ENCODE measurements at places on chromosomes 13 and 19.

GRCh38 chr19:55231391-55232285 is 3.1 kb upstream of the TMEM86B start:
- DNase-seq = no peak

DNA sequence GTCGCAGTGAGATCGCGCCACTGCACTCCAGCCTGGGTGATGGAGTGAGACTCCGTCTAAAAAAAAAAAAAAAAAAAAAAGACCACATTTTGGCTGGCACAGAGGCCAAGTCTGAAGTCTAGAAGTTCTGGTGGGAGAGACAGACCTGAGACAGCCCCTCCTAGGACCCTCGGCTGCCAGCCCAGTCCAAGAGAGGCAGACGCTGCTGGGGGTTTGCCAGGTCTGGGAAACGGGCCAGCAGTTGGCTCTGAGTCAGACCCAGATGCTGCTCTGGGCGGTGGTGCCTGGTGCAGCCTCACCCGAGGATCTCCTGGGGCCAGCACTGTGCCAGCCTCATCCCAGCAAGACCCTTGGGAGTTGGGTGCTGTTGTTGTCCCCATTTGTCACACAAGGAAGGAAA is 5.8 kb downstream of the FCHO1 start:
- DNase-seq = peak; percentile 57

GRCh38 chr19:47187797-47188196 is 43.2 kb downstream of the BBC3 start:
- no peak for DNase-seq

GRCh38 chr13:26965952-26966700 is 205.5 kb downstream of the USP12 start:
- DNase-seq = no peak

DNA sequence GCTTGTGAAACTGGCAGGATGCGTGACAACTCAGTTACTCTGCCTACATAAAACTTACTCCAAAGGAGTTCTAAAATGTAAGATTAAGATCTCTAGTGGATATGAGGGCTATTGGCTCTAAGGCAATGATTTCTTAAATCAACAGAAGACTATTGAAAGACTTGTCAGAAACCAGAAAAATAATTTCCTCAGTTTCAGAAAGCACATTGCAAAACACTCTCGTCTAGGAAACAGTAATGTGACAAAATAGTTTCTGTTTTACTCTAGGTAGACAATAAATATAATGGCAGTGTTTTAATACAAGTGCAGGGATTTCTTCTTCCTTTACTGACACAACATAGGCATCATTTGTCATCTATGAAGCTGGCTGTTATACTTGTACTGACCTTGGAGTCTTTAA is 230.1 kb downstream of the KCTD12 start:
- DNase-seq = no peak

DNA sequence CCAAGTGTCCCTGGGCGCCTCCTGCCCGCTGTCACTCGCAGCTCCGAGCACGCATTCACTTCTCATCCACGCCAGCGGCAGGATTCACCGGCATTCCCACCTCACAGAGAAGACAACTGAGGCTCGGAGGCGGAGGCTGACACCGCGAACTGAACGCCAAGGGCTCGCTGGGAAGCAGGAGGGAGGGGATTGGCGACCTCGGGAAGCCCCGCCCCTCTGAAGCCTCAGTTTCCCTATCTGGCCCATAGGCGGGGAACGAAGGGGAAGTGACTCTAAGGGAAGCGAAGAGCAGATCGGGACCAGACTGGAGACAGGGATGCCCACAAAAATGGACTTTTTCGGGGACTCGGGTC is 256 bp downstream of the MICOS13 start:
- no peak for DNase-seq

- DNase-seq = no peak
Measured at GRCh38 chr19:29645911-29646310, 19.4 kb upstream of the PLEKHF1 start.

GRCh38 chr13:80199585-80200292 is 141.2 kb downstream of the SPRY2 start:
- no peak for DNase-seq

GRCh38 chr19:52724701-52725514 is 9.9 kb downstream of the ZNF611 start:
- DNase-seq = no peak

DNA sequence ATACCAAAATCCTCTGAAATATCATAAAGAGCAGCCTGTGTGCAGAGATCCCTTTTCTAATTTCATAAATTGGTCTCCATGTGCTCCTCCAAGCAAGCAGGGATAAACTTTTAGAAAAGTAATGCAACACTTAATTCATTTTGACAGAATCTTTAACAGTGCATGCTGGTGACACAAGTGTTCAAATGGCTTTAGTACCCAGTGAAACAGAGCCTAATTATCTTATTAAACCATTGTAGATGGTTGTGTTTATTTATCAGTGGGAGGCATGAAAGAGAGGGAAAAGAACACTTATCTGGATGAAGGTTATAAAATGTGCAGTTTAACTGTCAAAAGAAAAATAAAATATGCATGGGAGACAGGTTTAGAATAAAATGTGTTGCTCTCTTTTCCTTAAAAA is 945.0 kb upstream of the PCDH20 start:
- DNase-seq = no peak

- no peak for DNase-seq
Measured at GRCh38 chr13:58093394-58093793, 461.9 kb downstream of the PCDH17 start.

DNA sequence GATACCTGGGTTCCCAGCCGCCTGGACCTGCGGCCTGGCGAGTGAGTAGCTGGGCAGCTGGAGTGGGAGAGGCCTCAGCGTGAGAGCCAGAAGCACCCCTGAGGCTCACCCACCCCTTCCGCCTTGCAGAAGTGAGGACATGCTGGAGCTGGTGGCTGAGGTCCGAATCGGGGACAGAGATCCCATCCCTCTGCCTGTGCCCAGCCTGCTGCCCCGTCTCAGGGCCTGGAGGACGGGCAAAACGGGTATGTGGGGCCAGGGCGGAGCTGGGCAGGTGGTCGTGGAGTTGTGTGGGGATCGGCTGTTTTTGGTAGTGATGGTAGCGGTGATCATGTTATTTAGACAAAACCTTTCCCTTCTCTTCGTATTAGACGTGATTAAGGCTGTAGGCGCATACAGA is 4.6 kb downstream of the SCAF1 start:
- DNase-seq = no peak

DNA sequence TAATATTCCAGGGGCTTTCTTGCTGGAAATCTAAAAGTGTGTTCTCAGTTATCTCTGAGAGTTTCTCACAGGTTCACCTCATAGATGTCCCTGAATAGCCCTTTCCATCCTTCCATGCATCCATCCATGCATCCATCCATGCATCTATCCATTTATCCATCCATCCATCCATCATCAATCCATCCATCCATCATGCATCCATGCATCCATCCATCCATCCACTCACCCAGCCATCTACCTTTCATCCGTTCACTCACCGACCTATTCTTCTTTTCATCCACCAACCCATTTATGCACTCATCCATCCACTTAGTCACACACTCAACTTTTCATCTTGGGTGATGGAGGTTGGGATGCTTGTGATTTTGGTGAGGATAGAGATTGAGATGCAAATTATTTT is 7.4 kb upstream of the ADGRE3 start:
- DNase-seq = no peak

- no peak for DNase-seq
Measured at GRCh38 chr13:95678967-95679366, 2.0 kb downstream of the DNAJC3 start.

DNA sequence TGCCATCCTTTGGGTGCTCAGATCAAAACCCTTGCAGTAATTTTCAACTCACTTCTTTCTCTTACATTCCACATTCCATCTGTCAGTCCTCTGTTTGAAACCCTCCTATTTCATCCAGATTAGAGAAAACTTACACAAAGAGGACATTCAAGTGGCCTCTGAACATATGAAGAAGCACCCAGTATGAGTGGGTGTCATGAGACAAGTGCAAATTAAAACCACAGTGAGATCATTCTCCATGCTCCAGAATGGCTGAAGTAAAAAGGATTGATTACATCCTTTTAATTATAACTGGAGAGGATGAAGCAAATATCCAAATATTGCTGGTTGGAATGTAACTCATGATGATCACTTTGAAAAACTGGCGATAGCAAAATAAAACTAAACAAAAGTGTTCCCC is 96.5 kb downstream of the MIPEP start:
- DNase-seq = no peak

DNA sequence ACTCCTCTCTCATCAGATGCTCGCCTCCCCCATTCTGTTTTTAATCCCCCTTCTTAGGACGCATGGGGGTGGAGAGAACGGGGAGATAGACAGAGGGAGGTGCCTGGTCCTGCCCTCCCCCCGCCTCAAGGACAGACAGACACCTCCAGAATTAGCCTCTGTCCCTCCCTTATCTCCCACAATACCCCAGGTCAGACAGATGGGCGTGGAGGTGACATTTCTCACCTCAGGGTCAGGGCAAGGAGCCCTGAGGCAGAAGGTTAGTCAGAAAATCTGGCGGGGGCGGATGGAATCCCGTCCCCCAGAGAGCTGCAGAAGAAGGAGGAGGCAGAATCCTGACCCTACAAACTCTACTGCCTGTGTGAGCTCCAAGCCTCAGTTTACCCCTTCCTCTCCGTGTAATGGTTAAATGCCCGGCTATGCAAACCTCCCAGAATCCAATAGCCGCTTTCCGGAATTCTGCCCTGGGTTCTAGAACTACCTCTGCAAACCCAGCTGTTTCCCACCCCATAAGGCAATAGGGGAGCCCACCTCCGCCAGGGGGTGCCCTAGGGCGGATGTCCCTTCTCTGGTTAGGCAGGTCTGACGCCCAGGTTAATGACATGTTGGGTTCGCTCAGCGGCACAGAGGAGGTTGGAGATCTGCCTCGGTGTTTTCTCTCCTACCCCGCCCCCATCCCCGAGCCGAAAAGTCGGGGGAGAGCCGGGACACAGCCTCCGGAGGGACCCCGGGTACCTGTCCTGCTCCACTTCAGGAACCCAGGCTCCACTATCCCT is 900 bp downstream of the PPP1R13L start:
- DNase-seq = peak; percentile 76

DNA sequence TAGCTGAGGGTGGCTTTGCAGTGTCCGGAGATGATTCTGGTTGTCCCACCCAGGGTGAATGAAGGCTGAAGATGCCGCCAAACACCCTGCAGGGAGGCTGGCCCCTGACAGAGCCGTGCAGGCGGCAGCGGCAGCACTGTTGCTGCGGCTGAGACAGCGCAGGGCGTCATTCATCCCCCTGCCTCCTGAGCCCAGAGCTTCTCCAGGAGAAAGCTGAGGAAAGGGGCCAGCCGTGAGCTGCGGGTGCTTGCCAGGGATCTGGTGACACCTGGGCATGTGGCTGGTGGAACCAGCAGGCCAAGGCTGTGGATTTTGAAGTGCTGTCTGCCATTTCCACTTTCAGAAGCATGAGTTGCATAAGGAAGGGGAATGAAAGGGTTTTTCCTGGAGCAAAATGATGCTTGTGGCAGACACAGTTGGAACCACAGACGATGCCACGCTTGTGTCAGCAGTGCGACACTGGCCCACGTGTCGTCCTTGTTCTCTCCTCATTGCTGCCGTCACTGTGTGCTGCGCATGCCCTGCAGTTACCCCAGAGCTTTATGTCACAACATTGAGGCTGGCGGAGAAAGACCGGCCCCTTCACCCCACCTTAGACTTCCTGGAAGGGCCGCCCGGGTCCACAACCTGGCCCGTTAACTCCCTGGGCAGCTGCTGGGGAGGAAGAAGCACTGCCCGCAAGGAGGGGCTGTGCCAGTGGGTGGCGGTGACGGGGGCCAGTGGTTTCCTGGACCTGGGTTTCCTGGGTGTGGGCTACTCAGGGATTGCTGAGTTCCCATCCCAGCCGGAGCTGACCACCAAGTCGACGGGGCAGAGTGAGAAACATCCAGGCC is 22.7 kb downstream of the TFDP1 start:
- no peak for DNase-seq

Data from dermis blood vessel endothelial cell (primary cell).